Adrenal gland (tissue), 19 donors: ENCODE measurements at places on chromosomes 5 and 9. TPM values are rescaled to one million over a fixed set of nuclear protein-coding genes. Genes with fewer than 3 reads are reported as not detected.

SCAI gene
- total RNA-seq = 7.8 TPM

HMGCR gene
- total RNA-seq = 82.9 TPM

TAF11L10 gene
- not detected for total RNA-seq

CDC14B gene
- 15.7 TPM for total RNA-seq

CACFD1 gene
- total RNA-seq = 21.5 TPM

STPG3 gene
- not detected for total RNA-seq

CRHBP gene
- 17.0 TPM for total RNA-seq

HINT1 gene
- 167 TPM for total RNA-seq

LCN15 gene
- not detected for total RNA-seq

PCDHGA2 gene
- 1.6 TPM for total RNA-seq

NPDC1 gene
- 24.9 TPM for total RNA-seq

ARHGEF37 gene
- 1.8 TPM for total RNA-seq

UTP15 gene
- total RNA-seq = 22.3 TPM

KCNV2 gene
- total RNA-seq = not detected
